ENCODE measurements at places on chromosomes 3 and 15.

DNA sequence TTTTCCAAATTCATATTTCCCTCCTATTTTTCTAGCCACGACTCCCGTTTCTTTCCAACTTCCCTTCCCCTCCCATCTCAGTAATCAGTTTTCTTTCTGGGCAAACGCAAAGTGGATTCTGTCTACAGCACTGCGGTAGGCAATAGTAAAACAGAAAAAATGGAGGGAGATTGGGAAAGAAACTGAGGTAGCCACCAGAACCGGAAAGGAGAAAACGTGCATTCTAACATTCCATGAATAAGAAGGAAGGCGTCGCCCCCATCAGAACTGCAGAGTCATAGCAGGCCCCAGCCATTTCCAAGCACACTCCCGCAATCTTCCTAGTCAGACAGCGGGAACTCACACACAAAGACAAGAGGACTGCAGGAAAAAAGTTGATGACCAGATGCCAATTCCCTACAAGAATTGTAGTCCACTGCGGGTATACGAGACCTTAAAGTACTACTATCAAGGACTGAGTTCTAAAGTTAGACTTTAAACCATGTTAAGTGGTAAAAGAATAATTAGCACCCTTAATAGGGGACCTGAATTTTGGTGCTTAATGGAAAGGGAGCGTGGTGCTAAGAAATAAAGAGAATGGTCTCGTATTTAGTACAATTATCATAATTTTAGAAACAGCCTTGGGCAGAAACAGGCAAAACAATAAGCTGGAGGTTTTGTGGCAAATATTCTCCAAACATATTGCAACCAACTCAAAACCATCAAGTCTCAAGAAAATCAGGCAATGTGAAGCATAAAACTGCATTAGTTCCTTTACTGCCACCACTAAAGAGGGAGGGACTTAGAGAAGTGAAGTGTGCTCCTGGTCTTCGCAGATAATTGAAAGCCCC is 1.4 kb downstream of the PFN2 start:
- DNase-seq: peak; percentile 93

DNA sequence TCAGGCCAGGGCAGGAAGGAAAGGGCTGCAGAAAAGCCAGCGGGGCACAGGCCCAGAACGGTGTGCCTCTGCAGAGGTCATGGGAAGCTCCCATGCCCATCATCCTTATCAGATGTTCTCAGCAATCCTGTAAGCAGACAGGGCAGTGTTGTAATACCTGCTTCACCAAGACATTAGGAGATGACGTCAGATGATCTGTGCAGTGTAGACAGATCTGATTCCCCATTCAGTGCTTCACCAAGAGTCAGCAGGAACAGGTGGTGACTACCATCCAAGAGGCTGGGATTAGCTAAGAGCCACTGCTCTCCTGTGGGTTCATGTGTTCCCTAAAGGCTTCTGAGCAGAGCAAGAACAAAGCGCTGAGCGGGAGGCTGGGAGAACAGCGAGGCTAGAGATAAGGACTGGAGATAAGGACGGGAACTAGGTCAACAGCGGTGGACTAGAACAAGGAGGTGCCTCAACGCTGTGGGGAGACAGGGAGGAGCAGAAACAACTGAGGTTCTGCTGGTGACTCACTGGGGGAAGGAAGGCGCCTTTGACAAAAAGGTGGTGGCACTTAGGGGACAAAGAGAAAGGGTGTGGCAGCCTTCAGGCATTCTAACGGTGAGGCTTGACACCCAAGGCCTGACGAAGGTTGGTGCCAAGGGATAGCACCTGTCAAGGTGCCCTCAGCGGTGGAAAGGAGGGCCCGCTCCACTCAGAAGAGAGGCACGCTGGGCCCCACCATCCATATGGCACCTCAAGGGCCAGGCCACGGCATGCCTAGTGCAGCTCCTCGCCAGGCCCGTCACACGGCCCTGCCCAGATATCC is 28.4 kb downstream of the CCDC12 start:
- no peak for DNase-seq

DNA sequence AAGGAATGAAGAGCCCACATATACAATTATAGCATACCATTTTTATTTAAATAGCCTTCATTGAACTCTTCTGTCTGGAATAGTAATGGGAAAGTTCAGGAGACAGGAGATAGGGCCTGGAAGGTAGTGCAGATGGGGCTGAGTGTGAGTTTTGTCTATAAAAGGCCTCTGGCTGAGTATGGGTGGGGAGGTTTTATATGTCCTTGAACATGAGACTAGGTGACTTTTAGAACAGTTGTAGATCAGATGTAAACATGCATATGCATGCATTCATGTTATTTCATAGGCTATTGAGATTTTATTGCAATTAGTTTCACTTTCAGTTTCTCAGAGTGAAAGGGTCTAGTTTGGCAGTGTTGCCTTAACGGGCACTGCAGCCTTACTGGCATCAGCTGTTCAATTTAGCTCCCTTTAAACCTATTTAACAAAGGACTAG is 27.1 kb downstream of the CGGBP1 start:
- peak; percentile 71 for DNase-seq

DNA sequence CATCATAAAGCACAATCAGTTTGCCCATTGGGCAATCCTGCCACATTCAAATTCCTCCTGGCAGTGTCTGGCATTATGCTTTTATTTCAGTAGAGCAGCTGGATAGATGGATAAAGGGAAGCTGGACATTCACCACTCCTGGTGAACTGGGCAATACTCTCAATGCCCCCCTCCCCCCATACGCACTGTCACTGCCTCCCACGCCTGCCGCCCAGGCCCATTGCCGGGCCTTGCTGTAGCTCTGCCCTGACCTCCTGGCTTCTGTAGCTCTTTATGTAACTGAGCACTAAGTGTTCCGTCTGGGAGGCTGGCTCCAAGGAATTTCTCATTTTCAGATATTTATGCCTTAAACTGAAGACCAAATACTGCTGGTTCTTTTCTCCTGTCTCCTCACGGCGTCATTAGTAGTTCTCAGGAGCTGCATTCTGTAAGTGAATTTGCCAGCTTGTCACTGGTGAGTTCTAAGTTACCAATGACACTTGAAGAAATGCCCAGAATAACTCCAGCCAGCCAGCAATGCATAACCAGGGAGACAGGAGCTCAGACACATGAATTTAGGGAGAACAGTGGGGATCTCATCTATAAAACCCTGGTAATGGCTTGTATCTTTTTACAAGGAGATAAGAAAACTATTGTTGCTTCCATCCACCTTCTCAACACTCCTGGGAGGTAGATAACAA is 25.5 kb upstream of the RASGRF1 start:
- DNase-seq: no peak

- DNase-seq: peak; percentile 22
Measured at GRCh38 chr3:145817870-145818483, 343.0 kb downstream of the PLOD2 start.

DNA sequence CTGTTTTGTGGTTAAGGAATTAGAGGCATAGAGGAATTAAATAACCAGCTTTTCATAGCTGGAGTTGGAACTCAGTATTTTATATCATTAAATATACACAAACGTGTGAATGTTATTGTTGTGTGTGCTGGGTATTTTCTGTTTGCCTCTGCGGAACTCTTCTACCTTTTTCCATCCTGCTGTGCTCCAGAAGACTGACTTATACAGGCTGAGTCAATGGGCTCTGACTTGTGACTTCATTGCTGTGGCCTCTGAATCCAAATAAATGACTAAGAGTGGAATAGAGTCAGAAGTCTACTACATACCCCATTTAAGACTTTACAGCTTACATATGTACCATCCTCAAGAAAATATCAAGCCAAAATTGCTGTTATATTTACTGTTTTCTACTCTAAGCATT is 17.6 kb downstream of the ARIH1 start:
- peak; percentile 54 for DNase-seq

DNA sequence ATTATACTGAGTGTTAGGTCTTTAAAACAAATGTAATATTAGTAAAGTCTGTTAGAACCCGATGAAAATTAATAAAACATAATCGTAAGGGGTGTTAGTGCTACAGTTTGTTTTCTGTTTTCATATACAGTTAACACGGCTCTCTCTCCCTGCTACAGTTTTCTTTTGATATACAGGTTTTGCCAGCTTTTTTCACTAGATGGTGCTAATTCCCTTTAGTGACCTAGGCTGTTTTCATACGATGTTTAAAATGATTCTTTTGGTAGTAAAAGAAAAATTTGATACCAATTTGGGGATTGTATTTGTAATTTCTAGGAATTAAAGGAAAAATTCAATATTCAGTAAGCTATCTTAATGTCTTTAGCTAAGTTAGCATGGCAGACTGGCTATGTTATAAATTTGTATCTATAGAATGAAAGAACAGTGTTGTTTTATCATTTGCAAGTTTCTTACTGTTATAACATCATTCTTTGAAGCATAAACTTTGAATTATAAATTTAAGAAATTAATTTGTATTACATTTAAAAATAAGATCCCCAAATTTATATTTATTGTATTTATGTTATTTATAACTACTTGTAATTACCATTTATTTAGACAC is 11.5 kb downstream of the APH1B start:
- DNase-seq: peak; percentile 86

- DNase-seq: peak; percentile 2
Measured at GRCh38 chr3:189419038-189419437, 212.2 kb upstream of the TP63 start.

DNA sequence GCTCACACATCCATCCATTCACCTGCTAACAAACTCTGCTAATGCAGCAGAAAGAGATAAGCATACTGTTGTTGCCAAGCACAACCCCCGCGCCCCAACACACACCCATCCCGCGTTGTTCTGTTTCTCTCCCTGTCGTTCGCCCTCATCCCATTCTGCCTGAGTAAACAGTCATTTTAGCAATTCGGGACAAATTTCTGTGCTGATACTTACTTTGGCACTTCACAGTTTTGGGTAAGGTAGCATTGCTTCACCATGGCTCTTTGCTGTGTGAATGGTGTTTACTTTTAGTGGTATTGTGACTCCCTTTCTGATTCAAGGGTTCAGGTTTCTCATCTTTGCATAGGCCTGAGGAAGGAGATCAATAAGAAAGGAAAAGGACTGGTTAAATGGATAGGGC is 149.7 kb downstream of the AKAP13 start:
- no peak for DNase-seq

GRCh38 chr3:190747571-190747970 is 114.9 kb downstream of the GMNC start:
- DNase-seq: peak; percentile 82

- no peak for DNase-seq
Measured at GRCh38 chr15:93829115-93829870, 402.1 kb upstream of the MCTP2 start.

DNA sequence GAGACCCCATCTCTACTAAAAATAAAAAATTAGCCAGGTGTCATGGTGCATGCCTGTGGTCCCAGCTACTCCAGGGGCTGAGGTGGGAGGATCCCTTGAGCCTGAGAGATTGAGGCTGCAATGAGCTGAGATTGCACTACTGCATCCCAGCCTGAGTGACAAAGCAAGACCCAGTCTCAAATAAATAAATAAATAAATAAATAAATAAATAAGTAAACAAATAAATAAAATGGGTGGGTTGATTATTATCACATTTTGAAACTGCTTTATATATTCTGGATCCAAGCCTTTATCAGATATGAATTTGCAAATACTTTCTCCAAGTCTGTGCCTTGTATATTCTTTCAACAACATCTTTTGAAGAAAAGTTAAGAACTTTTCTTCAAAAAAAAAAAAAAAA is 22.2 kb upstream of the PCSK6 start:
- no peak for DNase-seq

DNA sequence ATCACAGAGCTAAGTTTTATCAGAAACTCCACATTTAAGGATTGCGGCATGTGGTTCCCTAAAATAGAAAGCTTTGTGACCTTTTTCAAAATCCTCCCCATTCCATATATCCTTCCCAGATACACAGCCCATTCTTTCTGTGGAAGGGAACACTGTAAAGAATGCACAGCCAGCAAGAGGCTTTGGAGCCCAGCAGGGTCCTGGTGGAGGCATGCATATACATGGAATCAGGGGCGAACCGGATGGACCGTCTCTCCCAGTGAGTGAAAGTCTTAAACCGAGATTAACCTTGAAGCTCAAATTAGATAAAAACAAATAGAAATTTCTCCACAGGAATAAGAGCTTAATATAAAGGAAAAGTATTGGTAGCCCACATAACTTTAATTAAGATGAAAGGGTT is 436.2 kb upstream of the MDFIC2 start:
- DNase-seq: no peak

- DNase-seq: no peak
Measured at GRCh38 chr15:57328897-57329296, 47.4 kb upstream of the CGNL1 start.

DNA sequence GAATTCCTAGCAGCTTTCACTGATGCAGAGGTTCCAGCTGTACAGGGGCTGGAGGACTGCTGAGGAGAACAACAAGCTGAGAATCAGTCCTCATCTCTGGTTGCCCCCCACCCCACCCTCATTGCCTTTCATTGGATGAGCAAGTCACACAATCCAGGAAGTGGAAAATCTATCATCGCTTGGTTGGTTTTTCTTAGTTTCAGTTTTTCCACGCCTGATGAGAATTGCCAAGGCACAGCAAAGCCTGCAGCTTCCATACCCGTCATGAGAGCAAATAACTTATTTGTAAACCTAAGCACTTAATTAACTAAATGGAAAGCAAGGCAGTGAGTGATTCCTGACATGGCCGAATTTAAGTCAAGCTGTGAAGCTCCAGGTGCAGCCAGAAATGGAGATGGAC is 21.4 kb upstream of the LIPC start:
- peak; percentile 63 for DNase-seq

GRCh38 chr15:101579631-101580163 is 72.5 kb downstream of the TM2D3 start:
- no peak for DNase-seq

- DNase-seq: peak; percentile 92
Measured at GRCh38 chr15:39511000-39511915, 69.6 kb upstream of the THBS1 start.

- DNase-seq: no peak
Measured at GRCh38 chr15:31577108-31577507, 250.5 kb downstream of the KLF13 start.

- DNase-seq: peak; percentile 53
Measured at GRCh38 chr3:72998466-72998865, 1.9 kb downstream of the PPP4R2 start.

DNA sequence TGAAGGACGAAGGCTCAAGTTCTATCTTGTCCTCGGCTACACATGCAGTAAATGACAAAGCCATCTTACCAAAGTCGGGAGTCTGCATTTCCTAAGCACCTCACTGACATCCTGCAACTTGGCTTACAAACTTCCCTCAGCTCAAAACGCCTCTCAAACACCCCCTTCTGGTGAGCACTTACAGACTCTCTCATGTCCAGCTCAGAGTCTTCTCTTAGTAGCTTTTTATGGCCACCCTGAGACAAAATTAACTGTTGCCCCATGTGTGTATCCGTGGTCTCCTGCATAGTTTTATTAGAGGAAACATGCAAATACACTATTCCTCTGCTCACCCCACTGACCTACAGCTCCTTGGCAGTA is 819.7 kb downstream of the FHIT start:
- DNase-seq: no peak

DNA sequence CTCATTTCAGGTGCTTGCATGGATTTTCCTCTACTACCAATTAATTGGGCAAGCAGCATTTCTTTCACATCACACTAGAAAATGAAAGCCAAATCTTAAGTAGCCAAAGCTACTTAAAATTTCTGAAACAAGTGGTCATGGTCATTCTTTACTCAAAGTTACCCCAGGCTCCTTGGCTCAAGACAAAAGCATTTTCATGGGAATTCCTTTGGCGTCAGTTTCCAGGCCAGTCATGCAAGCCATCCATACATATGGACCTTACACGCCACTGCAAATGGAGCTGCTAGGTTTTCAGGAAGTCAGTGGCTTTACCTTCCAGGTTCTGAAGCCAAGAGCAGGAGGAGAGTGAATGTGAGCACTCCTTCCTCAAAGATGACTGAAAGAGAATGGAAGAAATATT is 83.7 kb upstream of the IL12A start:
- DNase-seq: no peak
